ENCODE measurements at places on chromosomes 6 and 20.

DNA sequence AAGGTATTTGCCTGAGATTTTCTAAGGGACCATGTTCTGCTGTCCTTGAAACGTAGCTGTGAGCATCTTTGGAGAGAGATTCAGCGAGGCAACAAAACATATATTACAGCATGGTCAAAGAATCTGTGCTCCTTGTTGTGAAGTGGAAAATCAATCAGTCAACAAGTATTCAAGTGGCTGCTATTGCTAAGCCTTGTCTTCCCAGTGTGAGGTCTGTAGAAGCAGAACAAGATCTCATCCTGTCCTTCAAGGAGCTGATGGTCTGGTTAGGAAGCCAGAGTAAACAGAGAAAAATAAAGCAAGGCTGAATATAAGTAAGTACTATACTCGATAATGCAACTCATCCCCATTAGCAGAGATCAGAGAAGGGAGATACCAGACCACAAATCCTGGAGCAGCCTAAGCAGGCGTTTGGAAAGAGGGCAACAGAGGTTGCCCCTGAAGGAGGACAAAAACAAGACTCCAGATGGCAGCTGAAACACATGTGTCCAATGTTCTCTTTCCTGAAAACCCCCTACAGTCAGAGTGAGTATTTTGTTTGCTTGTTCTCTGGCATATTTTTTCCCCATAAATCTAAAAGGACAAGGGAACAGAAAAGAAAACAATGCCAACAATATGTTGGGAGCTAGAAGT lies 392.0 kb downstream of the SYNE1 start:
- DNase-seq = peak; percentile 77

DNA sequence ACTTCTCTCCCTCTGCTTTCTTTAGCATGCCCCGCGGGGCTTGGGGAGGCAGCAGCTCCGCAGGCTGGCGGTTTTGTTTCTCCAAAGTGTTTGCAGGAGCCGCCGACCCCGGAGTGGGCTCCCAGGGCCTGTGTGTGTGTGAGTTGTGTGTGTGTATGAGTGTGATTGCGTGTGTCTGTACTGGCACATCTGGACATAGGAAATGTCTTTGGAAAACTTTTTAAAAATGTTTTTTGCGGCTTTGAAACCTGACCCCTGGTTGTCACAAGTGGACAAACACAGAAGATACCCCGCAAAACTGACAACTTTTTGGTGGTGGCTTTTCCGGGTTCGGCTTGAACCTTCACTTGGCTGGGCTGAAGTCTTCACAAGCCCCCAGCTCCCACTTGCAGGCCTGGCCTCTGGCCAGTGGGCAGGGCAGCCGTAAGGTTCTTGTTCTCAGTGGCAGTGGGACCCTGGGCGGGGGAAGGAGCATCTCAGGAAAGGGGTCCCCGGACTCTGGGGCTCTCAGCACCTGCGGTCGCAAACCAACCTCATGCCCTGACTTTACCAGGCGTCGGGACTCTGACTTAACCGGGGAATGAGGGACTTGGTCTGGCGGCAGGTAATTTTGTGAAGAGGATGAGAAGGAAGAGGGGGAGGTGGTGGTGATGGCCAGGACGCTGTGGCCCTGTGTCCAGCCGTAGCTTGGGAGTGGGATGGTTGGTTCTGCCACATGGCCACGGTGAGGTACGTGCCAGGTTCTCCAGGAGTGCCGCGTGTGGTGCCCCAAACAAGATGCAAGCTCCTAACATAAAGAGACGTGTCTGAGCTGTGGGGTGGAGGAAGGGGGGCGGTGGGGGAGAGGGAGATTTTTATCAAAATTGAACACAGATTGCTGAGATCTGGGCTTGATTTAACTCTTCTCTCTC lies 619 bp downstream of the DAAM2 start:
- DNase-seq = no peak

- peak; percentile 33 for DNase-seq
These were observed 8.1 kb upstream of the ZBP1 start for GRCh38 chr20:57628047-57628961.

DNA sequence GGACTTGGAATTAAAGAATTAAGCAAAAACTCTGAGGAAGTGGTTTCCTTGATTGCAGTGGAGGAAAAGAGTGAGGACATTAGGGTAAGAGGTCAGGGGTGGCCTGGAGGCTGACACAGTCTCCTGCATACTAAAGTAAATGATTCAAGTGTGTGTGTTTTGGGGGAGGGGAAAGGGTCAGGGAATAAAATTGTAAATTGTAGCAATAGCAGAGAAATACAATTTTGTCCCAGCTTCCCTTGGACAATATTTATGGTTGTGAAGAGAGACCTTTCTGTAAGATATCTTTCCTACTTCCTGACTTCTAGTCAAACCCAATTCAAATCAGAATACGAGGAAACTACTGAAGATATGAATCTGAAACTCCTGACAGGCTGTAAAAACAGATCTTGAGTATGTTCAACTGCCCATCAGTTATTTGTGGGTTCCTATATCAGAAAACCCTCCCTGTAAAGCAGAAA lies 143.4 kb upstream of the HMGN3 start:
- peak; percentile 27 for DNase-seq

DNA sequence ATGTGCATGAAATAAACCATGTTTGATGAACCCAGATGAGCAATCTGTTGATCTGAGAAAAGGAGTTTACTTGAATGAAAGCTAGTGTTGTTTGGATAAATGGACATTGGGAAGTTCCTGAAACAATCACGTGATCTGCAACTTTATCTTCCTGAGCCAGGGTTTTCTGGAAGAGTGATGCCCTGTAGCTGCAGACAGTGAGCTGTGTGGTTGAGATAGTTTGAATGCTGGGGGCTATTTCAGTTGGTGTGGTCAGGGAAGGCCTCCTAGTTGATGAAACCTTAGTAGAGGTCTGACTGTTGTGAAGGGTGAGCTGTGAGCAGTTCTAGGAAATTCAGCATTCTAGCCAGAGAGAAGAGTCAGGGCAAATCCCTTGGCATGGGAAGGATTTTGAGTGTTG lies 643.7 kb downstream of the UTRN start:
- peak; percentile 15 for DNase-seq

DNA sequence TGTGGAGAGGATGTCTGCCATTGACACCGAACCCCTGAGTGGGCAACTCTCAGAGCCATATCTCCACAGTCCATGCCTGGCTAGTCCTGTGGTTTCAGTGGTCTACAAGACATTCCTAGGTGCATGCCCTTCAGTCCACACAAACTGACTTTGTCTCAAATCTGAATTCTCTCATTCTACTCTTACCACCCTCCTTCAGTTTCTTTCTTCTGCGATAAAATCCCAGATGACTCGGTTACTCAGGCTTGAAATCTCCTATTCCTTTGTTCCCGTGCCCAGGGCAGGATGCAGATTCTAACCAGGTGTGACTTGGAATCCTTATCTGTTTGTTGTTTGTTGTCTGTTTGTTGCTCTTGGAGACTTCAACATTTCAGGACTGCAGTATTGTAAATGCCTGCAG lies 9.3 kb downstream of the CDS2 start:
- DNase-seq = no peak

GRCh38 chr6:106609699-106610098 lies 19.6 kb downstream of the RTN4IP1 start:
- peak; percentile 15 for DNase-seq

- DNase-seq = no peak
These were observed 88.1 kb downstream of the PPP1R14C start for GRCh38 chr6:150230832-150231524.

- no peak for DNase-seq
These were observed 113.6 kb downstream of the FLRT3 start for GRCh38 chr20:14223806-14224205.

DNA sequence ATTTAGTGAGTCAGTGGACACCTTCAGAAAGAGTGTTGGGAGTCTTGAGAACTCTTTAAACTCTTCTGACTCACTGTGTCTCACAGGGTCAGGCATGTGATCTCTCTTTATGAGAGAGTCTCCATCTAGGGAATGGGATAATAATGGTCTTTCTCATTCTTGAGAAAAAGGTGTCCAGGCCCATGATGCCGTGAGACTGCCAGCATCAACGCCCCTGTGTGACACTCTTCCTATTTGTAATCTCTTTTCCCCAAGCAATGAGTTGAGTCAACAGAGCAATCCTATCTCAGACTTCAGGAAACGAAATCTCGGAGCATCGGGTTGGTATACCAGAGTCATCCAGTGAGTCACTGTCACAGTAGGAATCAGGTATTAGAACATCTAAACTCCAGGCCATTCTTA lies 82.3 kb upstream of the BMP2 start:
- DNase-seq = no peak

DNA sequence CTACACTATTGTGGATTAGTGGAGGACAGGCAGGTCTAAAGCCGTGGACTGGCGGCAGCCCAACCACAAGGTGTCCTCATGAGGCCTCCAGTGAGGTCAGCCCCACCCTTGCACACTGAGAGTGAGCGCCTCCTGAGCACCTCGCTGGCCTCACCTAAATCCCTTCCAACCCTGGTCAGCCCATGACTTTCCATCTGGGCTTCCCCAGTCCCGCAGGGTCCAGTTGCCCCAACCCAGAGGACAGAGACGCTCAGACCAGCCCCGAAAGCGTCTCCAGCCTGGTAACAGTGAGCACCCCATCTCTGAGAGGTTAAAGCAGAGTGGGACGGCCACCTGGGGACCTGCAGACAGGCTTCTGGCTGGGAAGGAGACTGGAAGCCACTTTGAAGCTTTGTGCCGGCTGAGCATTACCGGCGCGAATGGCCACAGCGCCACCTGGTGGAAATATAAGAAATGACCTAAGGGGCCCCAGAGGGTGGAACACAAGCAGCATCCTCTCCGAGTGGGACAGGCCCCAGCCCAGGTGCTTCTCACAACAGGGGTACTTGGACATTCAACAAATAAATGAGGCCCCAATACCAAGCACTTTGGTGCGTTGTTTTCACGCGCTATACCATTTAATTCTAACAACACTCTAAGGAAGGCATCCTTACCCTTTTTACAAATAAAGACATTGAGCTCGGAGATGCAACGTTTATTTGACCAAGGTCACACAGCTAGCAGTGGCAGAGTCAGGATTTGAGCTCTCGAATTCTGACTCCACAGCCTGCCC lies 65.7 kb upstream of the TOP1 start:
- peak; percentile 36 for DNase-seq

GRCh38 chr20:18537651-18538050 lies 29.6 kb upstream of the SMIM26 start:
- DNase-seq = peak; percentile 67

DNA sequence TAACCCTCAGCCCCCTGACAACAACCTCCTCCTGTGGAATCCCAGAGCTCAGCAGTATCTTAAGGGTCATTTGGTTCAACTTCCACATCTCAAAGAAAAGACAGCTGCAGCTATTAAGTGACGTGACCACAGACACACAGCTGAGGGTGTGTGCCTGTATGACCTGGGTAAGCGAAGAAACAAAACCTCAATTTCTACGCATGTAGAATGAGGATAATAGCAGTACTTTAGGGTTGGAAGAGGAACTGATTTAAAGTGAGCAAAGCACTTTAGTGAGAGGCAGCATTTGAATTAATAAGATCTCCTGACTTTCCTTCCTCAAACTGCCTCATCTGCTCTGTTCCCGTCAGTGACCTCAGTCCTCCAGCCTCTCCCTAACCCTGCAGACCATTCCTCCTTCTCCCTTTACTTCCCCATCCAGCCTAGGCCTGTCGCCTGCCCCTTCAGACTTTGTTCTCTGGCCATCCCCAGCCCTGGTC lies 6.8 kb upstream of the ARMC2 start:
- DNase-seq = no peak

GRCh38 chr20:14925300-14925699 lies 587.9 kb upstream of the FLRT3 start:
- DNase-seq = no peak
